NCI-H1436 (cell line): ENCODE measurements at places on chromosomes 4 and X.

GRCh38 chr4:1862055-1862911 lies 6.3 kb upstream of the LETM1 start:
- DNase-seq: no peak

- DNase-seq: no peak
These were observed 77.6 kb downstream of the FAAH2 start for GRCh38 chrX:57364145-57364544.

DNA sequence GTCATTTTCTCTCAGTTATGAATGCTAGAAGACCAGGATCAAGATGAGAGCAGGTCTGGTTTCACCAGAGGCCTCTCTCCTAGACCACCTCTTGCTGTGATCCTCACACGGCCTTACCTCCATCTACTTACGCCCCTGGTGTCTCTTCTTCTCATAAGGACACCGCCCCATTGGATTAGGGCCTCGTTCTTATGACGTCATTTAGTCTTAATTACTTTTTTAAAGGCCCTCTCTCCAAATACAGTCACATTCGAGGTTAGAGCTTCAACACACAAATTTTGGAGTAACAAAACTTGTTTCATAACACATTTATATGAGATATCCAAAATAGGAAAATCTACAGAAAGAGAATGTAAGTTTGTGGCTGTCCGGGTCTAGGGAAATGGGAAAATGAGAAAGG lies 391.0 kb upstream of the PITX2 start:
- no peak for DNase-seq

GRCh38 chr4:154120006-154120676 lies 331.3 kb upstream of the SFRP2 start:
- DNase-seq: no peak

DNA sequence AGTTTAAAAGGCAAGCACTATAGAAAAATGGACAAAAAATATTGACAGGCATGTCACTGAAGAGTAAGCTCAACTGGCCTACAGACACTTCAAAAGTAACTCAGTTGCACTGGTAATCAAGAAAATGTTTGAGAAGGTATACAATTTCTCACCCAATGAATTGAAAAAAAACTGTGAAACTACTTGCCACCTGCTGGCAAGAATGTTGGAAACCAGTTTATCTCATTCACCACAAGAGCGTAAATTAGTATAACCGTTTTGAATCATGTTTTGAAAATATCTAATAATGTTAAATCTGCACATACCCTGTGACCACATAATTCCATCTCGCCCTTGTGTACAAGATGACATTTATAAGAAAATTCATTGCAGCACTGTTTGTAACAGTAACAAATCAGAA lies 31.7 kb downstream of the TXK start:
- DNase-seq: no peak

DNA sequence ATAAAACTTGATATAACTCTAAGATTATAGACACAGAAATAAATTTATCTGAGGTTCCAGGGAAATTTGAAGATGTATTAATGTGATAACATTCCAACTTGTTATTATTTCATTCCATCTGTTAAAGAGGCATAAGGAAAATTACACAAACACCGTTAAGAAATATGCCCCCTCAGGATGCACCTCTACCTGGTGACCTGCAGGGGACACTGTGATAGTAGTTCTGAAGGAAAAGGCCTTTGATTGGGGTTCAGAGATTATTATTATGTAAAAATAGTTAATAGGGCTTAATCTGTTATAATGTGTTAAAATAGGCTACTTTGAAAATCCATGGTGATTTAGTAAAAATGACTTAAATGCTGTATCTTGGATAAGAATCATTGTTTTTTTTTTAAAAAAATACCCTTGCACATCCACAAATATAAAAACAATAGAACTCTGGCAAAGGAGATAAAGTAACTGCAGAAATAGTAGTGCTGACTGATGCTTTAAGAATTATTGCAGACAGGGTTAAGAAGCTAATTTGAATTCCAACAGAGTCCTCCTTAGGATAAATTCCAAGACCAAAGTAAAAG lies 6.1 kb upstream of the ABRAXAS1 start:
- peak; percentile 9 for DNase-seq

DNA sequence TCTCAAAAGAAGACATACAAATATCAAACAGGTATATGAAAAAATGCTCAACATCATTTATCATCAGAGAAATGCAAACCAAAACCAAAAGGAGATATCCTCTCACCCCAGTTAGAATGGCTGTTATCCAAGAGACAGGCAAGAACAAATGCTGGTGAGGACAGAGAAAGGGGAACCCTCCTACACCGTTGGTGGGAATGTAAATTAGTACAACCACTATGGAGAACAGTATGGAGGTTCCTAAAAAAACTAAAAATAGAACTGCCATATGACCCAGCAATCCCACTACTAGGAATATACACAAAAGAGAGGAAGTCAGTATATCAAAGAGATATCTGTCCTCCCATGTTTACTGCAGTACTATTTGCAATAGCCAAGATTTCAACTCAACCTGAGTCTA lies 83.5 kb downstream of the CDS1 start:
- DNase-seq: no peak

GRCh38 chr4:121736735-121737351 lies 28.1 kb downstream of the SMIM43 start:
- DNase-seq: peak; percentile 3

DNA sequence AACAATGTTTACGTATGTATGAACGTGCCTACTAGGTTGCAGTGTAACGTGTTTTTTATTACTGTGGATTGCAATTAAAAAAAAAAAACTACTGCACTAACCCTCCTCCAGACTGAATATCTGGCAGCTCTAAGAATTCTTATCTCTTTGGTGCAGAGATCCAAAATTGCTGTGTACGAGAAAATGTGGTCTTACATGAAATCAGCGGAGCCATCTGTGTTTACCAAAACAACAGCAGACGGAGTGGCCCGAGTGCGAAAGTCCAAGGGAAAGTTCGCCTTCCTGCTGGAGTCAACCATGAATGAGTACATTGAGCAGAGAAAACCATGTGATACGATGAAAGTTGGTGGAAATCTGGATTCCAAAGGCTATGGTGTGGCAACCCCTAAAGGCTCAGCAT lies 268.1 kb downstream of the THOC2 start:
- DNase-seq: no peak

- DNase-seq: no peak
These were observed 107.2 kb upstream of the TBL1X start for GRCh38 chrX:9357518-9358114.

GRCh38 chr4:24853142-24853541 lies 57.8 kb downstream of the SOD3 start:
- DNase-seq: no peak

- no peak for DNase-seq
These were observed 1.4 kb downstream of the NKX6-1 start for GRCh38 chr4:84497504-84498202.

GRCh38 chr4:139410312-139410711 lies 43.6 kb upstream of the RAB33B start:
- no peak for DNase-seq

DNA sequence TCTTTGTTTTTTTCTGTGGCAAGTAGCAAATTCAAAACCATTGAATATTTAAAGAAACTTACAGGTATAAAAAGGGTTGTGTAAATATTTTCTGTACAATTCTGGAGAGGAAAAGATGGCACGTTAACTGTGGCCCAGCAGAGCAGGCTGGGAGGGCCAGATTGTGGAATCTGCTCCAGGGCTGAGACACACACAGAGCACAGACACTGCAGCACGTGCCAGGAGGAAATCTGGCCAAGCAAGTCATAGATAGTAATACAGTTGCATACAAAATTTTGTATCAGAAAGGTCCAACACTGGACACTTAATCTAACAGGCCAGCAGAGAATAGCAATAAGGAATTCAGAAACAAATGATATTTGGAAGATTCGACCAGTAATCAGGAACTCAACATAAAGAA lies 763.7 kb downstream of the PDHA2 start:
- no peak for DNase-seq

GRCh38 chrX:34656842-34657725 lies at the start of gene TMEM47:
TSS of gene TMEM47 (minus strand) at chrX:34657285. CDS start at chrX:34657029, 256 bp downstream.
- DNase-seq: no peak

- no peak for DNase-seq
These were observed 4.0 kb upstream of the ZFX start for GRCh38 chrX:24145303-24146186.

DNA sequence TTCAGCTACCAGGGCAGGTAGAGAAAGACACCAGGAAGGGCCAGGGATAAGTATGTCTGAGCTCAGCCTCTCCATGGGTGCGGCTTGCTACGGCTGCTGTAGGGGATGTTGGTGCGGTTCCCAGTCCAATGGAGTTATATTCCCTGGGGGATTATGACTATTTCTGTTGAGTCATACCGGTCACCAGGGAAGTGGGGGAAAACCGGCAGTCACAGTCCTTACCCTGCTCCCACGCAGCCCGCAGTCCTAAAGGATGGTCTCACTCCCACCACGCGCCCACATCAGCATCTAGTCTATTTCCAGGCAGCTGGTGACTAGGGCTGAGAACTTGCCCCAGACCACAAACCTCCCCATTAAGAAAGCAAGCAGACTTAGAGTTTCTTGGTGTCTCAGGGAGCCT lies 191.6 kb downstream of the VEGFC start:
- DNase-seq: no peak

DNA sequence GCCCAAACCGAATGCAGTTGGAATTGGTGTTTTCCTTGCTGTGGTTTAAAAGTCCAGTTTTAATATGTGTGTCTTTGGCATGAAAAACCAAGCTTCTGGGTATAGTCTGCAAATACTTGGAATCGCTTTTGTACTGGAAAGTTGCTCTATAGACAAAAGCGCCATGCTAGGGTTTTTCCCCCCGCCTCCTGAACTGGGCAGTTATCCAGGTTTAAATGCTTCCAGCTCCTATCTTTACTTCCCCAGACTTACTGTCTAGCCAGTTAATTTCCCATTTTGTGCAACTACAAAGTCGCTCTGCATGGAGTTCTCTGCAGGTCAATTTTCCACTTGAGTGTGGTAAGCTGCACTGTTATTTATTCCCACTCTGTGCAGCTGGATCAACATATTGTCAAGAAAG lies 2.7 kb downstream of the RASL11B start:
- no peak for DNase-seq

DNA sequence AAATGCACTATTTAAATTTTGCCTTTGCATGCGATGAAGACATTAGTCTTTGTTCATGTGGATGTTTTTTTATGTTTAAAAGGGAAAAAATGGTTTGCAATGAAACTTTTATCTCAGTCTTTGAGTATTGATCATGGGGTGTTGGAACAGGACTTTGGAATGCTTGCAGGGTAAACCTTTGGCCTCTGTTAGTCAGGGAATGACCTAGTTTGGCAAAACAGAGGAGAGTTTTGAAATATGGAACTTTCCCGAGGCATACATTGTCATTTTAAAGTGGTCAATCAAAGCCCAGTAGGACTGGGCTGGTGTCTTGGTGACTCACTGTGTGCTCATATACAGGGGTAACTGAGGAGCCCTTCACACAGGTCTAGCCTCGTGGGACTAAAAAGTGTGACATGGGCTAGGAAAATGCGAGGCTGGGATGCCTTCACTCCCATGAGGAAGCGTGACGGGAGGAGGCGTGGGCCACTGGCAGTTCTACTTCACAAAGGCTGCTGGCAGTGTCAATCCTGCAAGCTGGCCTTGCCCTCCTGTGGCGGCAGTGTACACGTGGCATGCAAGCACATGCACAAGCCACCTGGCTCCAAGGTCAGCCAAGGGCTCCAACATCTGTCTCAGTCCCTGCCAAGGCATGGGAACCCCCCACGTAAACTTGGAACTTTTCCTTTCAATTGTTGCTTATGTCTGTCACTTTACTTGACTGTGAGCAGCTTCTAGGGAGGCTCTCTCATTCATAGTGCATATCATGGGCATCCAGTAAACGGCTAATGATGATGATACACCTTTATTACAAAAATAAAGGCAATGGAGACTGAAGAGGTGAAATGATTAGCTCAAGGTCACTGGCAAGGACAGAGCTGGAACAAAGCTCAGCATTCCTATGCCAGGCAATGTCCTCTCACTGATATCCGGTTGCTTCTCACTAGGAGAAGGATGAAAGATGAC lies 5.2 kb upstream of the F11 start:
- no peak for DNase-seq

DNA sequence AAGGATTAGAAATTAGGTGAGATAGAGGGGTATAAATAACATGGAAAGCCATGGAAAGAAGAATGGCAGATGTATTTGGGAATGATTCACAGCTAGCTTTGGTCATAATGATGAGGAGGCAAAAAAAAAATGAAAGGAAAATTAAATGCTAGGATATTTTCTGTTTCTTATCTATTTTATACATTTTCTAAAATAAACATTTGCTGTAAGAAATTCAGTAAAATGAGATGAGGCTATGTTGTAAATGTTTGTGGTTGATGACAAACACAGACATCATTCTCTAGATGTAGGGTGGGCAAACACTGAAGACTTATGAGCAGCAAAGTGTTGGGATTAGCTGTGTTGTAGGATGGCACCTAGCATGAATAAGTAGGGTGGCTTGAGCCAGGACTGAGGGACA lies 407.1 kb downstream of the IL15 start:
- no peak for DNase-seq

- no peak for DNase-seq
These were observed 58.5 kb upstream of the PRDM8 start for GRCh38 chr4:80138551-80139538.

GRCh38 chrX:42783451-42783850 lies 5.5 kb upstream of the PPP1R2C start:
- no peak for DNase-seq

DNA sequence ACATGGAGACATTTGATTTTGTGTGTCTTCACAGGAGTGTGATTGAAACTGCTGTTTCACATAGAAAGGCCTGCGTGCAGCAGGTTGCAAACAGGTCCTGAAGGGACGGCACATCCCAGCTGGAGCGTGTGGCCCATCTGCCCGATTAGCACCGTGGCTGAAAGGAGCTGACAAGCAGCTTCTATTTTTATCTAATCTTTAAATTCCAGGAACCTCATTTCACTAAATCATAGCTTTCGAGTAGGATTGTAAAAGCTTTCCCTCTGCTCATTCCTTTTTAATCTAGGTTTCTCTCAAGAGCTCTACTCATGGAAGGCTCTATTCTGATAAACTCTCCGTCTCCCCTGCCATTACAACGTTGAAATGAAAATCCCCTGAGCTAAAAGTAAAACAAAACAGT lies 106.8 kb downstream of the FSTL5 start:
- DNase-seq: no peak

- no peak for DNase-seq
These were observed 104.9 kb upstream of the PRPS2 start for GRCh38 chrX:12686331-12686730.

GRCh38 chr4:120445186-120445585 lies 378.5 kb upstream of the MAD2L1 start:
- DNase-seq: no peak

GRCh38 chr4:95761426-95761825 lies 78.5 kb upstream of the PDHA2 start:
- DNase-seq: no peak

GRCh38 chr4:56326363-56326762 lies 60.9 kb downstream of the AASDH start:
- no peak for DNase-seq
